ENCODE measurements at places on chromosomes 7 and 10. TPM values are rescaled to one million over a fixed set of nuclear protein-coding genes. Genes with fewer than 3 reads are reported as not detected.

DNA sequence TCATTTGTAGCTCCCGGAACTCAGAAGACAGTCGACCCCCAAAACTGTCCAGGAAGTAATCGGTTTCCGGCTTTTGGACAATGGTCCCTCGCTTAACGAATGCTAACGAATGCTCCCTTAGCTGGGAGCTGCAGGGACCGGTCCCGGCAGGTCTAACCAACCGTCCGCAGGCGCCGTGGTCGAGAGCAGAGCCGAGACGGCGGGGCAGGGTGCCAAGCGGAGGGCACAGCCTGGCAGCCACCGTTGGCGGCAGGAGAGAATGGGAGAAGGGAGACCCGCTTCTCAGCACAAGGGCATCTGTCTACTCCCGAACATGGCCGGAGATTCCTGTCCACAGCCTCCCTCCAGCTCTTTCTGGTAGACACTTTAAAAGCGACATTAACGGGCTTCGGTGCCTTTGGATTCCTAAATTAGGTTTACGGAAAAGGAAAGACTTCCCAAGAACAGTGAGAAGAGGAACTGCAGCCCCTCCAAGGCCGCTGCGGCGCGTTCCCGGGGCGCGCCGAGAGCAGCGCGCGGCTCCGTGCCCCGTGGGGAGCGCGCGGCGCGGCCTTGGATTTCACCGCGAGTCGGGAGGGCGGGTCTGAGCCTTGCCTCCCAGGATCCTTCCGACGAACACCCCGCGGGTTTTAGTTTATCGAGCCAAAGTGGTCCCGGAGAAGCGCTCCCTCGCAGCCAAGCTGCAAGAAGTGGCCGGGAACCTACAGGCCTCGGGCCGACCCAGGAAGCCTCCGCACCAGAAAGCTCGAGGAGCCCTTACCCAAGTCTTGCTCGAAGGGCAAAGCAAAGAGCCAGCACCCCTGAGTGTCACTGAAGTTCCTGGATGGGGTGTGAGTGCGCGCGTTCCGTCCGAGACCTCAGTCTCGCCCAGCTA is 3.6 kb upstream of the TBX20 start:
- no peak for DNase-seq

GRCh38 chr7:5420067-5420880 is 3.4 kb downstream of the TNRC18 start:
- DNase-seq, result peak; percentile 35

DNA sequence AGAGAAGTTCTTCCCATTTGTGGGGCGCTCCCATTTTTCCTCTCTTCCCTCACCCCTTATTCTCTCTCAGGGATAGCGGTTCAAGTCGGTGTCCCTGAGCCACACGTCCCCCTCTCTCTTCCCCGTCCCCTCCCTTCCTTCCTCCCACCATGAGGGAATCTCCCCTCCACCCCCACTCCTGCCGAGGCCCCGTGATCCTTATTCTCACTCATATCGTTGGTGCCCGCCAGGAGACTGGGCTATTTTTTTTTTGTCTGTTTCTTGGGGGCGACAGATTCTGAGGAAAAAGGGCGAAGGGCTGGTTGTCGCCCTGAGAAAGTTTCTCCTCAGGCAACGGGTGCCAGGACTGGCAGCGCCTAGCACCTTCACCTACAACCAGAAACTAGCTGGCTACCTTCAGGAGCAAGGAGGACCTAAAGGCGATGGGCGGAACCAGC is 723 bp downstream of the ZCWPW1 start:
- no peak for DNase-seq

GRCh38 chr7:151494298-151495284 is 25.1 kb downstream of the RHEB start:
- no peak for DNase-seq

DNA sequence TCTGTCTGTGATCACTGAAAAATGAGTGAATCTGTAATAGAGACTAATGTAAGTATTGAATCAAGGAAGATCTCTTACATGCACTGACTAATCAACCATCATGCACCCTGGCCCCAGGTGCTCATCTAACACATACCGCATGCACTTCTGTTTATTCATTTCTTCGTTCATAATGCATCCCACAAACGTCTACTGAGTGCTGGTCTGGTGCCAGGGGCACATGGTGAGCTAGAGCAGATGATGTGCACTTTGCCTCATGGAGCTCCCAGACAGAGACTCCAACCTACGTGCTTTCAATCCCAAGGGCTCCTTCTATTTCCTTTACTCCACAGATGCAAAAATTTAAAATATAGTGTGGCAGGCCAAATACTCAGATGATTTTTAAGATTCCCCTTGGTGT is 10.7 kb downstream of the C10orf90 start:
- no peak for DNase-seq

DNA sequence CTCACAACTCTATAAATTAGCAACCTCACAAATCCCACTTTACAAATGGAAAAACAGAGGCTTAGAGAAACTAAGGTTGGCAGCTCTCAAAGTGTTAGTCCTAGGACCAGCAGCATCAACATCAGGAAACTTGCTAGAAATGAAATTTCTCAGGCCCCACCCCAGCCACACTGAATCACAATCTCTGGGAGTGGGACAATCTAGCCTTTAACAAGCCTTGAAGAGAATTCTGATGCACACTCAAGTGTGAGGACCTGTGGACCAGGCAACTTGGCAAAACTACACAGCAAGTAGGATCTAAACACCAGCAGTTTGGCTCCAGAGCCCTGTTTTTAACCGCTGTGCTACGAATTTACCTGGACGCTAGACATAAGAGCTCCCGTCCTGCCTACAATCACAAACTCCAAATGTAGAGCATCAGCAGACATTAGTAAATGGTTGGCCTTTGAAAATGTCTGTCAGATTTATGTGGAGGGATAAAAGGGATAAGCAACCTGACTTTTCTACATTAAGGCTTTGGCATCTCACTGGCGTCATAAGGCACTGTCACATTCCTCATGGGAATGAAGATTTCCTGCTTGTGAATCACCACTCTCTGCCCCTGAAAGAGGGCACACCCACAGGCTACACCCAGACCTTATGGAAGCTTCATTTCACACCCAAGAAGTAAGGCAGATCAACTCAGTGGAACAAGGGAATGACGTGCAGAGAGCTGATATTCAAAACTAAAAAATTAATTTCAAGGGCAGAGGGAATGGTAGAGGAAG is 34.5 kb downstream of the PPP1R3C start:
- DNase-seq, result peak; percentile 76

SMKR1 gene
- total RNA-seq, result 17.1 TPM

TMEM254 gene
- total RNA-seq, result 24.7 TPM

CUZD1 gene
- 1.1 TPM for total RNA-seq

EFCAB10 gene
- not detected for total RNA-seq

Data from MCF 10A (cell line).